ENCODE measurements at places on chromosomes 2 and 18.

DNA sequence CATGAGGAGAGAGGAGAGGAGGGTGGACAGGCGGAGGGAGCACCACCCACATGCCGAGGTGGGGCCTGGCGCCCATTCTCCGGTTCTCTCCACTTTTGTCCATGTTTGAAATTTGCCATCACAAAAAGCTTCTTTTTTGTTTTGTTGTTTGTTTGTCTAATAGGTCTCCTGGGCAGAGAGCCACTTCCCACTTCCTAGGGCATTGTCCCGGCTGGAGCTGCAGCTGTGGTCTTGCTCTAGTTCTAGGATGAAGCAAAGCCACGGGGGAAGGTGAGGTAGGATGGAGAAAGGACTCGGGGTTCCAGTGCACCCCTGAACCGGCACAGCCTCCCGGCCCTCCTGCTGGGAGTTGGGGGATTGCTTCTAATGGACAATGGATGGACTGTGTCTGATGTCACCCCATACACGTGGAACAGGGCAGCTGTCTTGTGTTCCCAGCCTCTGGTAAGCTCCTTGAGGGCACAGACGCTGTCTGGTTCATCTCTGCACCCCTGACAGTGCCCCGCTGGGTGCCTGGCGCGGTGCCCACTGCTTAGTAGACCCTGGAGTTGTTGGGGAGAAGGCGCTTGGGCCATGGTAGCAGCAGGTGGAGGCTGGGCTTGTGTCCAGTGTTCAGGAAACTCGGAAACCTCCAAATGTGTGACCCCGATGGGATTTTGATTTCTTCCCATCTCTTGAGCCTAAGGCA, 278.4 kb downstream of the NDUFA10 start:
- DNase-seq, result no peak

DNA sequence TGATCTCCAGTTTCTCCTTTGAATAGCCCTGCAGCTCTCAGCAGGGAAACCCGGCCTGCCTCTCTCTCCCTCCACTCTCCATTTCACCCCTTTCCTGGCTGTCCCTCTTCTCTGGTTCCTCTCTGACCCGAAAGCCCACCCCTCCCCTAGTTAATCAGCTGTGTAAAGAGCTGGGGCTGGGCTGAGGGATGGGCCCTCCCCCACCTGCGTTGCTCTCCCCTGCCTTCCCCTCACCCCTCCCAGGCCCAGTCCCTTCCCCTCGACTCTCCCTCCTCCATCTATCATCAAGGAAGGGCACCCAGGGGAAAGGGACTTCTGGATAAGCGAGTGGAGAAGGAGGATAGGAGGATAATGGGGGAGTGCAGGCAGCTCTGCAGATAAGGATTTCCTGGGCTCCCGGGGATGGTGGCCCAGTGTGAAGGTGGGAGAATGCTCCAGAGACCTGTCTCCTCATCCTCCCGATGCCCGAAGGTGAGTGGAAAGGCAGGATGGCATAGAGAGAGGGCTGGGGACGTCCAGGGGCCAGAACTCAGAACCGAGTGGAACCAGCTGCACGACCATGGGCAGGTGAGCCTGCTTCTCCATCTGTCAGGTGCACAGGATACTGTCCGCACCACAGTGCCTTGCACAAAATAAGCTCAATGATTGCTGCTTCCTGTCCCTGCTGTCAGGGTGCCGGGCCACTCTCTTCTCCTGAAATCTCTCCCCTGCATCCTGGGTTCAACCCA, 12.0 kb downstream of the SLC30A3 start:
- DNase-seq, result no peak

DNA sequence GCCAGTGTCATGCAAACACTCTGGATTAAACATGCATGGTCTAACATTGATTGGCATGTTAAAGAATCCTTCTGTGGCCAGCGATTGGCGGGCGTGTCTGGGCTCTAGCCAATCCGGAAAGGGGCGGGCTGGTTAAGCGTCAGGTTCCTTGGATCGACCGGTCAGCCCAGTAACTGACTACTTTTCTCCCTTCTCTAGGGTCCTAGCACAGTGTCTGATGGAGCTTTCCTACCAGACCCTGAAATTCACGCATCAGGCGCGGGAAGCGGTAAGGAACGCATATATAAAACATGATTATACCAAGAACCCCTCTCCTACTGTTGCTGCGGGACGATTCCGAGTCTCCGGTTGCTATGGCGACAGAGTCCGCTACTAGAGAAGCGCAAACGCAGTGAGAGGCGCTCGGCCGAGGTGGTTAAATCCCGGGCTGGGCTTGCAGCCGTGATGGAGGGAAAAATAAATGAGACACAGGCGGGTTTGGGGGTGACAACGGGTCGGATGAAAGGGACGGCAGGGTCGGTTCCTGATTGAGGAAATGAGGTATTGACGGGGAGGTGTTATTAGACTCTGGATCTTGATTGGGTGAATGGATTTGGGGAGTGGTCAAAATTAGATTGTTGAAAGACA, 29.4 kb downstream of the KATNAL2 start:
- DNase-seq, result peak; percentile 92

GRCh38 chr2:234797566-234798250, 154.1 kb upstream of the SH3BP4 start:
- DNase-seq, result no peak

DNA sequence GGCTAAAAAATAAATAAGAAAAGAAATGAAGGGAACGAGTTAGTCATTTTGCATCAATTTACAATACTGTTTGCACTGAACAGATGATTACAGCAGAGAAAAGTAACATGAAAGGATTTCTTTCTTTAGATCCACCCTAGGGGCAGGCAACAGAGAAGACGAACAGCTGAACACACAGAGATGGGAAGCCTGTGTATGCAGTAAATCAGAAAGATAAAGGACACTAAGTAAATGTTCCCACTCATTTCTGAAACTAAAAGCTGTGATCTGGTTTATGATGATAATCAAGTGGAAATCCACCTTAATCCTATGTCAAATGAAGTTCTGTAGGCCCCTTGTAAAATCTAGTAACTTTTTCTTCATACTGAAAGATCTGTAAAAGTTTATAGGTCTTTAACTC, 54.2 kb downstream of the AKAIN1 start:
- DNase-seq, result peak; percentile 77

DNA sequence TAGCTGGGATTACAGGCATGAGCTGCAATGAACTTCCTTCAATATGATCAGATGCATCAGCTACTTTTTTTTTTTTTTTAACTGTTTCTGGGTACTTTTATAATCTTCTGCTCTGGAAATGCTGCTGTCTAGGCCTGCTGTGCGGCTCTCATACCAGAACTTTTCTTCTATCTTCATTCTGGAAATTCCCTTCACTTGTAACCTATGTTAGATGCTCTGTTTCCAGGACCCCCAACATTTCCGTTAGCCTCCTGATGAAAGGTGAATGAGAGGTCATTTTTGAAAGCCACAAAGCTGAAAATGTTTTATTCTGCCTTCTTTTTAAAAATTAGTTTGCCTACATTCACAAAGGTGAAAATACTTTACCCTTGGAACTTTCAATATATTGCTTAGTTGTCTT, 8.6 kb downstream of the AGFG1 start:
- DNase-seq, result no peak

DNA sequence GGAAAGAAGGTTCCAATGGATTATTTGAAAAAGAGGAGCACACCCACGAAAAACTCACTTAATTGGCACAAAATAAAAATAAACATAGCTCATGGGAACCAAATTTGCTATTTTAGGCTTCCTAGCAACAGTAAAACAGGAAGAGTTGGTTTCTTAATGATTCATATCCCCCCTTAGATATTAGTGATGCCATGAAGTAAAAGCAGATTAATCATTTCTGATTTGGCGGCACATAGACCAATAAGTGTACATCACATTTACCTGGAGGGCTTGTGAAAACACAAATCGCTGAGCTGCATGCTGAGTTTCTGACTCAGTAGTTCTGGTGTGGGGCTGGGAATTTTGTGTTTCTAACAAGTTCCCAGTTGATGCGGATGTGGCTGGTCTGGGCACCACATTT, 260.4 kb downstream of the SLC4A3 start:
- no peak for DNase-seq
